ENCODE measurements at places on chromosomes 5 and 9.

- DNase-seq, result no peak
These were observed 541.2 kb downstream of the PTPRD start for GRCh38 chr9:10071579-10071978.

DNA sequence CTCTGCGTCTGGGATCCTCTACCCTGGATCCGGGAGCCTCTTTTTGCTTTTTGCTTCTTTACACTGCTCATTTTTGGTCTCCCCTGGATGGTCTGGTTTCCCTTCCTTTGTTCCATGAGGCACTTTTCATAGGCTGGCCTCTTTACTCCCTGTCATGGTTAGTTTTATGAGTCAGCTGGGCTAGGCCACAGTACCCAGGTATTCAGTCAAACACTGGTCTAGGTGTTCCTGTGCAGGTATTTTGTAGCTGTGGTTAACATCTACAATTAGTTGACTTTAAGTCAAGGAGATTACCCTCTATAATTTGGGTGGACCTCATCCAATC is 17.5 kb downstream of the ANKRD33B start:
- DNase-seq, result no peak

GRCh38 chr9:72557549-72557948 is 36.1 kb downstream of the TMC1 start:
- DNase-seq, result no peak

- DNase-seq, result no peak
These were observed 159.9 kb downstream of the FANCC start for GRCh38 chr9:95157481-95158151.

DNA sequence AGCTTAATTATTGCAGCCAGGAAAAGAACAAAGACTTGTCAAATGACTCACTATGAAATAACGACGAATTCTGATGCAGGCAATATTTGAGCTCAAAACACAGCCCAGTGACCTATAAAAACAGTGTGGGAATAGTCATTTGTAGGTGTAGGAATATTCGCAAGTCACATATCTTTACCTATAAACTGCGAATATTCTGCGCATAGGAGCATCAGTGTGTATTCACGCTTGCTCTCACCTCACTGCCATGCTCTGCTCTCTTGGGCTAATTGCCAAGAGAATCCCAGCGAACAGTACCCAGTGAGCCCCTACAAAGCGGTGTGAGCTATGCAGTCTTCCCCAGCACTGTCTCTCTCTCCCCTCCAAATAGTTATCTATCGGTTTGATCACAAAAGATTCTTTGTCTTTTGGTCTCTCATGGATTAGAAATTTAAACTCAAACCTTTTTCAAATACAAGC is 74.2 kb downstream of the ST8SIA4 start:
- DNase-seq, result no peak

DNA sequence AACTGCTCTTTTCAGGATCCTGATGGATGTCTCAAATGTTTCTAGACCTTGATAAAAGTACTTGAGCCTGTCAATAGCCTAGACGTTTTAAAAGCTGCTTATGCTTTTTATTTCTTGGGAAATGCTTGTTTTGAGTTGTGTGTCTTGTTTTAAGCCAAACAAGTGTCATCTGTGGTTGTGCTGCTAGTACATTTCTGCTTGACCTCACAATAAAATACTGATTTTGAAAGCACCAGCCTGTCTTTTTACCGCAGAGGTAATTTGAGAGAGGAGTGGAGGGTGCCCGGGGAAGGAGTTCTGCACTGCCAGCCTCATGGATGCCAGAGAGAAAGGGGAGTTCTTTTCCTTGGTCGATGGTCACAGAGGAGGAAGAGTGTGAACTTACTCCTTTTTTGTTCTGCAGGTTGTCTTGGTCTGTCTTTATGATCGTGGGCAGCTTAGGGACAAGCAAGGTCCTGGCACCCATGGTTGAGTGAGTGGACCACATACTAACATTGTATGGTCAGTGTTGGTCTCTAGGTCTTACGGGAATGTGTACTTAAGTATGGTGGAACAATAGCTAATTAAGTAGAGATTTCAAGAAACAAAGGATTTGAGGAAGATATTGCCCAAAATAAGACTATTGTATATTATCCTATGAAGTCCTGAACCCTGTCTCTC is 61.0 kb downstream of the TRIO start:
- no peak for DNase-seq

- DNase-seq, result no peak
These were observed 79.0 kb downstream of the GDA start for GRCh38 chr9:72228282-72228681.

GRCh38 chr5:26237489-26237888 is 800.9 kb downstream of the CDH9 start:
- DNase-seq, result no peak

- no peak for DNase-seq
These were observed 23.7 kb upstream of the UGCG start for GRCh38 chr9:111872886-111873285.

GRCh38 chr9:116516456-116516855 is 170.6 kb upstream of the TRIM32 start:
- DNase-seq, result no peak

DNA sequence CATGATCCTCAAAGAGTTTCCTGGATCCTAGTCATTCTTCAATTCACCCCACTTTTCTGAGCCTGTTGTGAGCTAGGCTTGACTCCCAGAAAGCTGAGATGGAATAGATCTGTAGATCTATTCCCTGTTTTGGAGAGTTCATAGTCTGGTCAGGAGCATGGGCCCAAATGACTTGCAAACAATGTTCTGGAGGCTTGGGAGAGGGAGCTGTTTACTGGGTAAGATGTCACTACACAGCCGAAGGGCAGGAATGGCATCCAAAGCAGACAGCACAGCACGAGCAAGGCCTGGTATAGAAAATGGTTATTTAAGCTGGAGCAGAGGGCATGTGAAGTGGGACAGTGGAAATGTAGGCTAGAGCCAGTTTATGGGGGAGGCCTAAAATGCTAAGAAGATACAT is 152.5 kb upstream of the ALDH1B1 start:
- DNase-seq, result no peak

GRCh38 chr9:136403538-136403914 is 3.6 kb upstream of the SNAPC4 start:
- DNase-seq, result peak; percentile 56

GRCh38 chr5:143008809-143009521 is 238.8 kb downstream of the ARHGAP26 start:
- DNase-seq, result peak; percentile 53

GRCh38 chr9:133906218-133906617 is 85.9 kb downstream of the VAV2 start:
- DNase-seq, result no peak

GRCh38 chr5:138911441-138911840 is 36.3 kb upstream of the LRRTM2 start:
- DNase-seq, result no peak

- DNase-seq, result no peak
These were observed 12.5 kb downstream of the NINJ1 start for GRCh38 chr9:93121316-93122241.

- no peak for DNase-seq
These were observed 138.6 kb downstream of the NUDT12 start for GRCh38 chr5:103424026-103424425.

DNA sequence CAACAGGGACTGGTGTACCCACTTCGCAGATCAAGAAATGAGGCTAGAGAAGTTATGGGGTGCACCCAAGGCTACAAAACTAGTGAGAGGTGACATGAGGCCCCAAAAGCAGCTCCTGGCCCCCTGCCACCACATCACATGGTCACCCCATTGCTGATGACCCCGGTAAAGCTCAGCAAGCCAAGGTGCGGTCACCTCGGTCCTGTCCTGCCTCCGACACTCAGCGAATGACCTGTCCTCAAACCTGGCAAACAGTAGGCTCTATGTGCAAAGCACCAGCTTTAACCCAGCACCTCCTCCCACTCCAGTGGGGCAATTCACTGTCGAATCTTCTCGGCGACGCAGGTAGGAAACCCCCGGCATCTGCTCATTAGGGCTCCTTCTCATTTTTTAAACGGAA is 307.4 kb downstream of the RAB3C start:
- no peak for DNase-seq

DNA sequence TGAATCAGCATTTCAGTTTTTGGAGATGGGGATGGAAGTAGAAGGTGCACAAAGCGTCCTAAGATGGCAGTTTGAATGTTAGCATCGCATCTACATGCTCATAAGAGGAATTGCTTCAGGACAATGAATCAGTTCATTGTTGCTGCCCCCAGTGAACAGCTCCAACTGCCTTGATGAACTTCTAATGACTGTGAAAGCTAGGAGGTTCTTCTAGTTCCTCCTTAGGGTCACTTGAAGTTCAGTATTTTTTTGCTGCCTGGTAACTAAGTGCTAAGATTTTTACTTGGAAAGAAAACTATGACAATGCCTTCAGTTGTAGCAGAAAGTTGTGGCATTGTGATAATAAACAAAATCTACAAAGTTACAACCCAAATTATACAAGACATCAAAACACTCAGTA is 271.6 kb downstream of the RAB3C start:
- DNase-seq, result no peak

- DNase-seq, result no peak
These were observed 193.8 kb upstream of the TRIM32 start for GRCh38 chr9:116493183-116493860.

- no peak for DNase-seq
These were observed 3.4 kb downstream of the MATR3 start for GRCh38 chr5:139296862-139297326.

DNA sequence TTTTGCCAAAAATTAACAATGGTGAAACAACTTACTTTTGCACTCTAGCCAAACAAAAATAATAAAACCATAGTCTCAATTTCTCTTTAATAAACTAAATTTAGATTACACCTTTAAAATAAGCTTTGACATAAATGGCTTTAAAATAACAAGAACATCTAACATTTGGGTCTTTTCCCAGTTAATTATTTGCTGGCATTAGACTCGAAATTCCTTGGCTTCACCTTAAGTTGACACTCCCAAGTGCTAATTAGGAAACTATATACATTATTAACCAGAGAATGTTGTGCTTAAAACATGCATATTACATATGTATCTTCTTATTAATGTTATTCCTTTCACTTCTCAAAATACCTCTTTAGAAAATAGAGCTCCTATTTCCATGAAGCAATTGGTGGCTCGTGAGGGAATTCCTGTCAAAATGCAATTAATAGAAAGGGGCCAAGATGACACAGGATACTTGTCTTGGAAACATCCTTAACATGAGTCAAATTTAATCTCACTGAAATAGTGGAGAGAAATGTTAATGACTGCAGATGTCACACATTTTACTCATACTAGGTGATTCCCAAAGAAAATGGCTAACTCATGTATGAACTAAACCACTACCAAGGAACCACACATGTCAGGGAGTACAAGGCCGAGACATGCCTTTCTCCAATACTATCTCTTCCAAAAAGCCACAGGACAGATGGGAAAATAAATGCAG is 932.9 kb upstream of the DMAC1 start:
- no peak for DNase-seq

GRCh38 chr9:130217838-130218237 is 45.6 kb downstream of the NCS1 start:
- DNase-seq, result no peak

GRCh38 chr5:27516437-27516836 is 478.1 kb upstream of the CDH9 start:
- no peak for DNase-seq

- DNase-seq, result no peak
These were observed 12.8 kb upstream of the MAN2A1 start for GRCh38 chr5:109676920-109677319.

DNA sequence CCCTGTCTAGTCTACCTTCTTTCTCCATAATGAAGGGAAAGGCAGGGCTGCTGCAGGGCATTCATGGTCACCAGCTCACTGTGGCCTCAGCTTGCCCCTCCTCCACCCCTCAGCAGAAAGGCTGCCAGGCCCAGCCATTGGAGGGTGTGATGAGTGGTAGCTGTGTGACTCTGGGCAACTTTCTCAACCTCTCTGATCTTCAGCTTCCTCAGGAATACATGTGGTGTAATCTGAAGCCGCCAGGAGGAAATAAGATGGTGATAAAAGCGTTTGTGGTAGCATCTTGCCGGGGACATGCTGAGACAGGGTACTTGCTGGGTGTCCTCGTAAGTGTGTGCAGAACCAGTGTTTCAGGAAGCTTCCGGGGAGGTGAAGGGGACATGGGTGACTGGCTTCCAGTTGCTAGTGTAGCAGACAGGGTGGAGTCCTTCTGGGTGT is 9.8 kb downstream of the CXCL14 start:
- no peak for DNase-seq

- no peak for DNase-seq
These were observed 90.3 kb upstream of the PLCXD3 start for GRCh38 chr5:41600731-41601130.

DNA sequence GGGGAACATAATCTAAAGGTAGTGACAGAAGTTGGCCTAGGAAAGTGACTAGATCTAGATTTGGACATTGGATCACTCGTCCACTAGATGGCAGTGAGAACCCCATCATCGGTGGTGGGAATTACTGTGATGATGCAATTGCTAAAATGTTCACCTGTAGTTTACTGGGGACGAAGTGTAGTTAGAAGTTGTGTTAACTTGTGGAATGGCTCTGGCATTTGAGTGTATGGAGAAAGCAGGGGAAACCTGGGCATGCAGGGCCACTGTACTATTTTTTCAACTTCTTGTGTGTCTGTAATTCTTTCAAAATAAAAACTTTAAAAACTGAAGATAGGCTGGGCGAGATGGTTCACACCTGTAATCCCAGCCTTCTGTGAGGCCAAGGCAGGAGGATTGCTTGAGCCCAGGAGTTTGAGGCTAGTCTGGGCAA is 75.5 kb downstream of the PHAX start:
- peak; percentile 34 for DNase-seq

- DNase-seq, result no peak
These were observed 191.5 kb downstream of the ROR2 start for GRCh38 chr9:91758491-91758981.

DNA sequence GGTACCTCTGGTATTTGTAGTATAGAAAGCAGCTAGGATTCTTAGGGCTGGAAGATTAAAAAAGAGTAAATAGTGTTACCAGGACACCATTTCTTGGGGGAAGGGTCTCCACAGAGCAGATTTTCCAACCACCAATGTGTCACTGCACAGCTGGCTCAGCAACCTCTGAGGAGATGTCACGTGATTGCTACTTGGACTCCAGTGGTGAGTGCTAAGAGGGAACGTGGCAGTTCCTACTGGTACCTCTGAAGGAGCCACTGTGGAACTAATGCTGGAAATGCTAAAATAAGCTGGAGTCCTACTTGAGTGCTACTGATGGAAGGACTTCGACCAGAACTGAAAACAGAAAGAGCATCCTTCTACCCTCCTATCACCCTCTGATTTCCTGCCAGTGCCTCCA is 36.1 kb upstream of the SPDL1 start:
- DNase-seq, result no peak

DNA sequence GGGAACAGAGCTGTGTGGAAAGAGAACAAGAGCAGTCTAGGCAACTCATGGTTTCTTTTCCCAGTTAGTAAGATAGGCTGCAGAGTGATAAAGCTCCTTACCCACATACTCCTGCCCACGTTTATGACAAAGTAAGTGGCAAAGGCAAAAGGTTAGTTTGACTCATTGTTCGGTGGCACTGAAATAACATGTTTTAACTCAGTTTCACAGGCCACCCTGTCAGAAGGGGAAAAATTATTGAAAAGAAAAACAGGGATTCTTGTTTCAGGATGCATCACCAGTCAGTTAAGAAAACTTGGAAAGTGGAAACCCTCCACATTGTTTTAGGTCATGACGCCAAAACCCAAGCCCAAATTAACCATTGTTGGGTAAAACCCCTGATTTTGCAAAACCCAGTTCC is 22.3 kb upstream of the DAB2 start:
- no peak for DNase-seq

All from activated T-helper 1 cell treated with Interleukin-2 at 50 U/mL for 16 hours (primary cell).